ENCODE measurements at places on chromosomes 1 and 21.
A peak's percentile ranks its signal among the peaks of the same experiment; 100 is the strongest.

DNA sequence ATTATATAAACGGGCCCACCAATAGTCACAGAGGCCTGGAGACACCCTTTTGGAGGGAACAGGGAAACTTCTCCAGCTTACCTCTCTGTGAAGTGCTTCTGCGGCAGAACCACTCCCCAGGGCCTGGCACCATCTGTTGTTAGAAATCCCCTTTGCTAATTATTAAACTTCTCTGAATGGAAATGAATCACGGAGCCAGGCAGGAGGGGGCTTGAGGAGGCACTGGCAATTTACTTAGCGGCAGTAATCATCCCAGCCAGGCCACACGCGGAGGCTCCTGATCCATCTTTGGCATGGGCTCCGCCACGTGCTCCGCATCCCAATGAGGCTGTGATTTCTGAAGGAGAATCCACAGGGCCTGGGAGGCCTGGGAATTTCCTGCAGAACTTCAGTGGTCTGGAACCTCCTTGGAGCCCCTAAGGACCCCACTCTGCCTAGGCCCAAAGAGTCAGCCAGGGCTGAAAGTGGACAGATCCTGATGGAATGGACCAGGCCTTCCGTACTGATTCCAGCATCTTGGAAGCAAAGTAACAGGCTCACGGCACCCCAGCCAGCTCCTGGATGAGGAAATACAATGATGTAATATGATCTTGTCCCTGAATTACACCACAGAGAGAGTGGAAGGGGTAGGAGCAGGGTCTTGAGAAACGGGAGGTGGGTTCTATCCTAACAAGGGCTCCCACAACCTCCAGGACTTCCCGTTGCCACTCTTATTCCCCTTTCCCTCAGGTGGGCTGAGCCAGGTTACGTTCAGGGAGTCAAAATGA is 62.3 kb downstream of the GRIK3 start:
- H3K4me1 ChIP-seq, result no peaks in the 10 kb centered on the region
- no peaks in the 10 kb centered on the region for H3K36me3 ChIP-seq
- no peak for DNase-seq
- no peak overlapping the region for H3K27ac ChIP-seq

DNA sequence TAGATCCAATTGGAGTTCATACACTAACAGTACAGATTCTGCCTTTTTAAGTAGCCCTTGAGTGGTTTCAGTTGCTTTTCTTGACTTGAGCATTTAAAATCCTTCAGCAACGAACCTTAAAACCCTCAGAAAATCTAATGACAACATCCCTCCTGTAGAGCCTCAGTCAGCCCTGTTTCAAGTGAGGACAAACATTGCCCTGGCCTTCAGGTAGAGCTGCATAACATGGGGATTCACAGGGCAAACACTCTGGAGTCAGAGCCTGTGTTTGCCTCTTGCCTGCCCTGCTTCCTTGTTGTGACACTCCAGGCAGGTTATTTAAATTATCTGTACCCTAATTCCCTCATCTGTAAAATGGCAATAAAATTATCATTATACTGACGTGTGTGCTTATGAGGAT is 96.1 kb upstream of the KCNA3 start:
- DNase-seq, result no peak
- H3K36me3 ChIP-seq, result no peaks in the 10 kb centered on the region
- H3K4me1 ChIP-seq, result no peaks in the 10 kb centered on the region
- H3K27ac ChIP-seq, result no peak overlapping the region
- no peaks in the 10 kb centered on the region for H3K27me3 ChIP-seq
- H3K4me3 ChIP-seq, result no peak overlapping the region

DNA sequence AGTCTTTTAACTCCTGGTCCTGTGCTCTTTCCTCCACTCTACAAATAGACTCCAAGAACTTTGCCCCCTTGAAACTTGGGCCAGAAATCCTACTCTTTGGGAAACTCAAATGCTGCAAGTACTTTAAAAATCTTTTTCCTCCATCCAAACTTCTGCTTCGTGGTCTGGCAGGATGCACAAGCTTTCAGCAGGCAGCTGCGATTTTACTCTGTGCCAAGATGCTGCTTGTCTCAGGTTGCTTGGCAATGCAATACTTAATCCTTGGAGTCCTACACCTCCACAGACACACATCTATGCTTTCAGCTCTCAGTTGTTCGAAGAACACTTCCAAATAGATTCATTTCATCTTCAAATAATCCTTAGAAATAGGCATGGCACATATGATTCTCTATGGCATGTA is 435.3 kb upstream of the USP24 start:
- H3K27ac ChIP-seq, result peak overlapping the region; percentile 3
- H3K27me3 ChIP-seq, result no peaks in the 10 kb centered on the region
- H3K4me1 ChIP-seq, result no peaks in the 10 kb centered on the region
- H3K36me3 ChIP-seq, result no peaks in the 10 kb centered on the region

- DNase-seq, result peak; percentile 74
- no peak overlapping the region for H3K4me3 ChIP-seq
- H3K4me1 ChIP-seq, result peaks cover 12% of the 10 kb centered on the region
- no peaks in the 10 kb centered on the region for H3K27me3 ChIP-seq
- H3K36me3 ChIP-seq, result no peaks in the 10 kb centered on the region
- peak overlapping the region; percentile 77 for H3K27ac ChIP-seq
Observed at GRCh38 chr1:208235982-208236761, 8.0 kb downstream of the PLXNA2 start.

GRCh38 chr1:4801192-4801924 is 146.9 kb downstream of the AJAP1 start:
- H3K27ac ChIP-seq, result no peak overlapping the region
- DNase-seq, result peak; percentile 81
- H3K4me1 ChIP-seq, result no peaks in the 10 kb centered on the region
- no peaks in the 10 kb centered on the region for H3K36me3 ChIP-seq
- no peak overlapping the region for H3K4me3 ChIP-seq

DNA sequence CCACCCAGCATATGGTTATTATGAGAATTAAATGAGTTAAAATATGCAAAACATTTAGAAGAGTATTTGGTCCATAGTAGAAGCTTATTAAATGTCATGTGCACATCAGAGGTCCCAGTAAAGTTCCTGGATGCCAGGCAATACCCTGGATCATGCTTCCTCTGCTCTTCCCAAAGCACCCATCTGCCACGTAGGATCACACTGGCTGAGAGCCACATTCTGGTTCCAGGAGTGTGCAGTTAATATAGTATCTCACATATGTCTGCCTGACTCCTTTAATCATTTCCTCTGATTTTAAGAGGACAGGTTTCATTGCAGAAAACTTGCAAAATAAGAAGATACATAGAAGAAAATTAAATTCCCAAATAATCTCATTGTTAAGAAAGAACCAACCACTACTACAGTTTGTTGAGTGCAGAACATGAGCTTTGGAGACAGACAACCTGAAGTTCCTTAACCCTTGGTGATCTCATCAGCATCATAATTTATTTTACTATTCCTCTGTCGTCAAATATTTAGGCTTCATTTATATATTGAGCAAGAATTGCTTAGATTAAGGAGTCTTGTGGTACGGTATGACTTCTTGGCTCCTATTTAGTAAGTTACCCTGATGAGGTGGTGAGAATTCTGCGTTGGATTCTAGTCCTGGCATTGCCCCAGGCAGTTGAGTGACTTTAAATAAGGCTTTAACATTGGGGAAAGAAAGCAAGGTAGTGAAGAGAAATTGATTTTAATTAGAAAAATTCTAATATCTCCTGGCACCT is 12.3 kb downstream of the SGIP1 start:
- no peaks in the 10 kb centered on the region for H3K4me1 ChIP-seq
- DNase-seq, result no peak
- H3K27me3 ChIP-seq, result no peaks in the 10 kb centered on the region
- no peak overlapping the region for H3K4me3 ChIP-seq

DNA sequence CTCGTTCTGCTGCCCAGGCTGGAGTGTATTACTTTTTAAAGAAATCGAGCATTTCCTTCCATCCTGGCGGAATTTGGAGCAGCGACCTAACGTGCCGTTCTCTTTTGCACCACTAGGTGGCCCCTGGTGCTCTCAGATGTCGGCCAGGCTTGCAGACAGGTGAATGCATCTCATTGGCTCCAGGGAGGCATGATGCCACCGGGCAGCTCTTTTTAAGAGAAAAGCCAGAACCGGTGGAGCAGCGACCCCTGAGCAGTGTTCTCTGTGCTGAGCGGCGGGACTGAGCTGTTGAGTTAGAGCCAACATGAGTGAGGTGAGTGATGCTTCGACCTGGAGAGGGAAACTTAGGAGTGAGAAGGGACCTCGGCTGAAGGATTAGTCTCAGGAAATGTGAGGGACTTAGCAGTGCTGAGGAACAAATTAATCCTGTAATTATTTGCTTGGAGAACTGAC is at the start of gene PCP4:
TSS of gene PCP4 (plus strand) at position 241 of the 453 bp plus-strand sequence. CDS start at position 305, 64 bp downstream.
- H3K27ac ChIP-seq, result peak within 1 kb of the TSS; percentile 41
- no peaks in the 10 kb centered on the region for H3K27me3 ChIP-seq
- no peaks in the 10 kb centered on the region for H3K4me1 ChIP-seq
- H3K4me3 ChIP-seq, result no peak within 1 kb of the TSS
- no peaks in the 10 kb centered on the region for H3K36me3 ChIP-seq

DNA sequence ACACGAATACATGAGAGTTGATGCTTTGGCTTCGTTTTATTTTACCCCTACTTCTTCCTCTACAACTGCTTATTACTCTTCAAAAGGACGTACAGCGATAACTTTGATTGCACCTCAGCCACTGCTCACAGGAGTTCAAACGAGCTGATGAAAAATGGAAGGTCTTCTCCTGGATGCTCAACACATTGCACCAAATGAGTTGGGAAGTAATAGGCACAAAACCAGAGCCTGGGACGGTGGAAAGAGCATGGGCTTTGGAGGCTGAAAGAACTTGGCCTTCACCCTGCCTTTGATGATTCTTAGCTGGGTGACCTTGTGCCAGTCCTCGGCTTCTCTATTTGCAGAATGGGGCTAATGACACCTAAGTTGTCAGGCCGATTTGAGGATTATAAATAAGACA is 4.8 kb downstream of the CD53 start:
- H3K4me1 ChIP-seq, result no peaks in the 10 kb centered on the region
- no peaks in the 10 kb centered on the region for H3K36me3 ChIP-seq
- no peaks in the 10 kb centered on the region for H3K27me3 ChIP-seq
- H3K4me3 ChIP-seq, result no peak overlapping the region
- no peak overlapping the region for H3K27ac ChIP-seq
- DNase-seq, result no peak

- H3K4me3 ChIP-seq, result no peak overlapping the region
- H3K27ac ChIP-seq, result peak overlapping the region; percentile 71
- DNase-seq, result peak; percentile 46
- no peaks in the 10 kb centered on the region for H3K36me3 ChIP-seq
- no peaks in the 10 kb centered on the region for H3K27me3 ChIP-seq
- H3K4me1 ChIP-seq, result no peaks in the 10 kb centered on the region
Observed at GRCh38 chr1:8015809-8016165, 10.3 kb downstream of the ERRFI1 start.

DNA sequence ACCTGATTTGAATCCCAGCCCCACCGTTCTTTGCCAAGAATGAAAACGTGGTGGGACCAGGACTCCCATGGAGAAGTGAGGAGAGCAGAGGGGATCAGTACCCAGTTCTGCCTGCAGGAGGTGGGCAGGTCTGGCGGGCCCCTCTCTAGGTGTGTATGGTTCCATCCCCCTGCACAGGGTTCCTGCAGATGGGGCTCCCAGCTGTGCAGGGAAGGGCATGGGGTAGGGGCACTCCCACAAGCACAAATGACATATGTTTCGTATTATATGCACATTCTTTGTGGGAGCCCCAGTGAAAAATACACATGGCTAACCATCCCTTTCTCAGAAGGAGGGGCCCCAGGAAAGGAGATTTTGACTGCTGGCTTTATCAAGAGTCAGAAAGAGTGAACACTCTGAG is 144.6 kb downstream of the PLPP3 start:
- no peak overlapping the region for H3K27ac ChIP-seq
- no peaks in the 10 kb centered on the region for H3K36me3 ChIP-seq
- H3K4me1 ChIP-seq, result no peaks in the 10 kb centered on the region
- no peak overlapping the region for H3K4me3 ChIP-seq
- H3K27me3 ChIP-seq, result no peaks in the 10 kb centered on the region
